ENCODE measurements at places on chromosomes 13 and 19.

GRCh38 chr13:40220299-40220935, 446.0 kb downstream of the FOXO1 start:
- DNase-seq = no peak

DNA sequence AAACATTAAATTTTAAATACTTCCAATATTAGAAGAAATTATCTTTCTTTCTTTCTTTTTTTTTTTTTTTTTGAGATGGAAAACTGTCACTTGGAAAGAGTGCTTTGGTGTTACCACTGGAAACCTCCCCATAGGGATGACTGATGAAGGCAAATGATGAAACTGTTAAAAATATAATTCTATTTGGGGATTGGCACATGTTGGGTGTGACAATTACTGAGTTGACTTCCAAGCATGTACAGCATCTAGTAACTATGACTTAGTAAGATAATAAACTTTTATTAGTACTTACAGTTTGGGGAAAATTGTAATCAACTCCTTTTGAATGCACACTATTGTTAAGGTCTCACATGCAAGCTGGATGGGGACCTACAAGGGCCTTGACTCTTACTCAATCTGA, 592.5 kb downstream of the KCTD12 start:
- no peak for DNase-seq

- DNase-seq = no peak
These were observed 862.1 kb downstream of the OLFM4 start for GRCh38 chr13:53890696-53891095.

DNA sequence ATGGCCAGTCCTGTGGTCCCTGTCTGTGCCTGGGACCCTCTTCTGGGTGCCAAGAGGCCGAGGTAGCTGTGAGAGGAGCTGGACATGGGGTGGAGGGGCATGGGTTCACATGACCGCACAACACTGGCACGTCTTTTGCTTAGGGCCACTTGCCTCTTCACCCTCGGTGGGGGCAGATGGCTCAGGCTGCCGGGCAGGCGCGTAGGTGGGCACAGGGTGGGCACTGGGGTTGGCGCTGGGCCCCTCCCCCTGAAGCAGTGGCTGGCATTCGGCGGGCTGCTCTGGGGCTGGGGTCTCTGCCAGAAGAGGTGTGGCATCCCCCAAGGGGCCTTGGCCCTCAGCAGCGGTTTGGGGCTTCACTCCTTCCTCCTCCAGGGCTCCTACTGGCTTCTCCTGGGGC, 8.4 kb downstream of the PALM3 start:
- no peak for DNase-seq

DNA sequence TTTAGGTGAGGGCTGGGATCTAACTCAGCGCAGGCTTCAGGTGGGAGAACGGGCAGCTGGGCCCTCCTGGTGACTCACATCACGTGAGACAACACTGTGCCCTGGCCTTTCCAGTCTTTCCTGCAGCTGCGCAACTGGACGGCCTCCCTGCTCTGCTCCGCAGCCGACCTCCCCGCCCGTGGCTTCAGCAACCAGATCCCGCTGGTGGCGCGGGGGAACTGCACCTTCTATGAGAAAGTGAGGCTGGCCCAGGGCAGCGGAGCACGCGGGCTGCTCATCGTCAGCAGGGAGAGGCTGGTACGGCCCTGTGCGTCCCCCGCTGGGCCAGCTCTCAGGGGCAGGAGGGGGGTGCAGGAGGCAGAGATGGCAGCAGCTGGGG, 8.8 kb downstream of the SPPL2B start:
- no peak for DNase-seq

DNA sequence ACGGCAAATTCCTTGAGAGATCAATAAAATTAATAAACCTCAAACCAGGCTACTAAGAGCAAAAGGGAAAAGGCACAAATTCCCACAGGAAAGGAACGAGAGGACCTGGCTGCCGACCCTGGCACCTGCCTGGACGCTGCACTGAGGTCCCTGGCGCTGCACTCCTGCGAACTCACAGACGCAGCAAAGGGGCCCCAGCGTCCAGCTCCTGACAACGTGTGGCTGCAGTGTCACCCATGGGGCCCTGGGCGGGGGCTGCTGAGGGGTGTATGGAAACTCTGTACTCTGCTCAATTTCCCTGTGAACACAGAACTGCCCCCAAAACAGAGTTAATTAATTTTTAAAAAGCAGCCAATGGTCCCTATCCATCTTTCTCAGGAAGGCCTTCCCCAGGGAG, 61.3 kb upstream of the C13orf46 start:
- DNase-seq = no peak

GRCh38 chr19:44725684-44726083, 22.8 kb upstream of the BCL3 start:
- DNase-seq = no peak

DNA sequence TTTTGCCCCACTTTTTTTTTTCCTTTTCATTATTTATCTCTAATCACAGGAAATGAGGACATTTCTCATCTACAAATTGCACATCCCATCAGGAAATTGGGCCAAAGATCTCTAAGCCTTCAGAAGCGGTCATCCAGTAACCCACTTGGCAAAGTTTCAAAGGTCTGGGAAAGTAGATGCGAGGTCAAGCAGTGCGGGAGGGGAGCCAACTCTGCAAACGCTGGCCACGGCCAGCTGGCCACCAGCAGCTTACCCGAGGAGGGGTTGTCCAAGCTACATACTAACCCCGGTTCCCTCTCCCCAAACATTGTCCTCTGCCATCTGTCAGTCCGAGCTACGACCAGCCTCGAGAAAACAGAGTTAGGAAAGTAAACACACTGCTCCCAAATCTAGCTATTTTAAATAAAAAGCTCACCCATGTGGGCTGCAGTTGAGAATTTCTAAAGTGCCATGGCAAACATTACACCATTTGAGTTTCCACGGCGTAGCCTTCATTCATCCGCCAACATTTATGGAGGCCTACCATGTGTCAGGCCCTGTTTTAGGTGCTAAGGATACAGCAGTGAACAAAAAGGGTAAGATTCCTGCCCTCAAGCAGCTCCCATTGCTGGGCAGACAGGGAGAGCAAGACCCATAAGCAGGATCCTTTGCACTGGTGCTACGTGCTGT, 11.5 kb downstream of the FFAR2 start:
- DNase-seq = no peak

DNA sequence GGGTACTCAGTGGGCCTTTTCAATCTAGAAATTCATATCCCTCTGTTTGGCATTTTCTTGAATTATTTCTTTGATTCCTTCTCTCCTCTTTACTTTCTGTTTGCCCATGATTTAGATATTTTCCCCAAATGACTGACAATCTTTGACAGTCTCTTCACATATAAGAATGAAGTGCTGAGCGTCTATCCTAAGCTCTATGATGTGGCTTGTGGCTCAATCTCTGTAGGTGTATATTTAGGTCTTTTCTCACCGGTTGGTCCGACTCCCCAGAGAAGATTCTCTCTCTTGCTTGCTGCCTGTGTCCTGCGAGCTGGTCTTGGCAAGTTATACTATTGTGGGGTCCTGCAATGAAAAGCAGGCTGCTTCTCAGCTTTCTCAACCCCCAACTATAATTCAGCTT, 29.0 kb downstream of the FLT3 start:
- DNase-seq = no peak

GRCh38 chr13:99307648-99308339, 595 bp upstream of the GPR183 start:
- DNase-seq = no peak

- DNase-seq = no peak
These were observed 6.4 kb downstream of the ZNF773 start for GRCh38 chr19:57506163-57506562.

GRCh38 chr19:34712395-34713261, 21.4 kb upstream of the ZNF181 start:
- peak; percentile 7 for DNase-seq

DNA sequence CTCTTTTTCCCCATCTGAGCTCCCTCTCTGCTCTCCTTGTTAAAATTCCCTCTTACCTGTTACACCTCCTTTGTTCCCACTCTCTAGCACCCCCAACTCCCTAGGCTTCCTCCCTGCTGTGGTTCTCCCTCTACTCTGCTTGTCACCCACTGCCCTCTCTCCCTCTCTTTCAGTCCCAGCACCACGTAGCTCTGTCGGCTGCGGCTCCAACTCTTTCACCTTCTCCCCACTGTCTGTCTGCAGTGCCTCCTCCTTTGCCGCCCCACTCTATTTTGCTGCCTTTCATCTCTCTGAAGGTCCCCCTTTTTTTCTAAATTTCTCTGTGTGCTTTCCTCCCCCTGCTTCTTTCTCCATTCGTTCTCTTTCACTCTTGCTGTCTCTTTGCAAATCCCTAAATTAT, 1.1 kb downstream of the ZNF836 start:
- DNase-seq = no peak

- no peak for DNase-seq
These were observed 79.5 kb downstream of the MYO16 start for GRCh38 chr13:108708921-108709320.

DNA sequence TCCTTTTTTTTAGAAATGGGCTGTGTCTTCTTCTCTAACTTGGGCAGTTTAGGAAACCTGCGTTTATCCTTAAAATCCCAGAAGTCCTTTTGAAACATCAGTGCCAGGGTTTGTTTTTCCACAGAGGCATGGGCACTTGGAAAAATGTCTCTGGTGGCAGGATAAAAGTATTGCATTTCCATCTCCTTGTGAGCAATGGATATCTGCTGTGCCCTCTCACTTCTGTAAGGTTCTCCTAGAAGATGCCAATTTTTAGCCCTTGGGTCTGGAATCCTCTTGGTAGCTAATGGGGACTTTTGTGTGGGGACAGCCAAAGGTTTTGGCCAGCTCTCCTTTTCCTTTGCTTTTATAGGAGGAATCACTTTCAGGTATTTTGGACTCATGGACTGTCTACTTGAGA, 21.0 kb downstream of the WDR87 start:
- no peak for DNase-seq

DNA sequence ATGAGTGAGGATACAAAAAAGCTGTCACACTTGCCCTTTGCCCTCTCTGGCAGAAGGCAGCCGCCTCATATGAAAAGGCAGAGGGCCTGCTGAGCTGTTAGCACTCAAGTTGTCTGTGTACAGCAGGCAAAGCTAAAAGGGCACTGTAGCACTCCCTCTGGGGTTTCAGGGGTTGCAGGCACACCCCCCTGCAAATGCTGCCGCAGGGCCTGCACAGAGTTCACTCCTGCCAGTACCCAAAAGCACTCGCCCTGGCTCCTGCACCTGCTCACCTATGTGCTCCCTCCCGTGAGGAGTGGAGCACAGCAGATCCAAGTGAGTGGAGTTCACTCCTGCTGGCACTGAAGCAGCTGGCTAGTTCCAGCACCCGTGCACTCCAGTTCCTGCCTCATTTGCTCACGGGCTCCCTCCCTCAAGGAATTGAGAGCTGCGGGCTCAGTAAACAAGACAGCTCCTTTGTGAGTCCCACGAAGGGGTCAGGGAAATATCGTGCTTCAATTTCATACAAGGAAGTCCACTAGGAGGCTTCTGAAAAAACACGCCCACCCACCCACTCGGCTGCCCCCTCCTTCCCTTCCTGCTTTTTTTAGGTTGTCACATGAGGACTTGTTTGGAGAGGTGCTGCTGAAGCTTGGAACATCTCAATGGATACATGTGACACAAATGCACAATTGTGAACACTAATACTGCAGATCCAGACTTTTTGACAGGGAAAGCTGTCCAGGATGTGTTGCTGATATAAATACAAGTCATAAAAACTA, 9.9 kb upstream of the RCBTB2 start:
- peak; percentile 25 for DNase-seq

DNA sequence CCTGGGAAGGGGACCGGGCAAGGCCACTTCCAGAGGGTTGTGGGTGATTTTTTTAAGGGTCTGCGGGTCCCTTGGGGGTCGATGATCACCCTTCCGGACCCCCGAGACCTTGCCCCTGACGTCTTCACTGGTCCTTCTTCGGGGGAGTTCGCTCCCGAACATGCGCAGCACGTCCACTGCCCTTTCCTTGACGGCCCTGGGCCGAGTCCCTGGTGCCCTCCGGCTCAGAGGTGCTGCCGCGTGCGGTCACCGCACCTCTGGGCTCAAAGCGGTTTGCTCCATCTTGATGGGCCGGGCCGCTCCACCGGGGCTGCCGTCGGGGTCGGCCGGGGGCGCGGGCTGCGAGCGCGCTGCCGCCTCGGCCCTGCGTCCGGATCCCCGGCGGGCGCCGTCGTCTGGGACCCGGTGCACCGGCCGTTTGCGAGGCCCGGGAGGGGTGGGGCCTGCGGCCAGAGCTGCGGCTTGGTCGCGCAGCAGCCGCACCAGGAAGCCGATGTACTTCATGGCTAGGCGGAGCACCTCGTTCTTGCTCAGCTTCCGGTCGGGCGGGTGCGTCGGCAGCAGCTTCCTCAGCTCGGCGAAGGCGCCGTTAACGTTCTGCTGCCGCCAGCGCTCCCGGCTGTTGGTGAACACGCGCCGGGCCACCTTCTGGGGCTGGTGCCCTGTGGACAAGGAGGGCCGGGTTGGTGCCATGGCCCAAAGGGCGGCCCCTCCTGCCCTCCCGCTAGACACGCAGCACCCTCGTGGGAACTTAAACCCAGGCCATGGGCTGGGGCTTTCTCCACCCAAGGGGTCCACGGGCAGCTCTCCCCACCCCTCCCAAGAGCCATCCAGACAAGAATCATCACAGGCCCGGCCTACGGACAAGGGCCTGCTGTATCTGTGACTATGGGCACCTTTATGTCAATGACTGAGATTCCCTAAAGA, 3.3 kb downstream of the LYL1 start:
- no peak for DNase-seq

GRCh38 chr13:40197936-40198595, 468.4 kb downstream of the FOXO1 start:
- no peak for DNase-seq

DNA sequence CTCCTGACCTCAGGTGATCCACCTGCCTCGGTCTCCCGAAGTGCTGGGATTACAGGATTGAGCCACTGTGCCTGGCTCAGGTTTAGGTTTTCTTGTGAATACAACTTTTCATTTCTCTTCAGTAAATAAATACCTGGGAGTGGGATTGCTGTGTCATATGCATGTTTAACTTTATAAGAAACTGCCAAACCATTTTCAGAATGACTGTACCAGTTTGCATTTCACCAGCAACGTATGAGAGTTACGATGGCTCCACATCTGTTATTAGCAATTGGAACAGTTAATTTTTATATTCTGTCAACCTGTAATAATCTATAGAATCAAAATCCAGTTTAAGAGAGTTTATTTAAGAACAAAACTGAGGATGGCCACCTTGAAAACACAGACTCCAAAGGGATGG, 52.2 kb downstream of the TEX26 start:
- no peak for DNase-seq

DNA sequence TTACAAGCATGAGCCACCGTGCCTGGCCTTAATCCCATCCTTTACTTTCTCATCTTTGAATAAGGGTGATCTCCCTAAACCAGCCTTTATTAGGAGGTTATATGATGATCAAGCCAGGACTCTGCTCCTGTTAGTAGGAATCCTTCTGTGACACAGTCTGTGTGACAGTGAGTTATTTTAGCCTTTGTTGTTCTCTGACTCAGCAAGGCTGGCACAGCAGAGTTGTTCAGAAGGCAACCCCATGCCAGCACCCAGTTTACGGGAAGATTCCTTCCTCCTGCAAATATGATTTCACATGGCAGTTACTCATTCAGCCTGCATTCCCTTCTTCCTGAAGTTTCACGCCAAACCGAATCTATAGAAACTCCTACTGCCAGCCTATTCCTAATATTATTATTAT, 10.5 kb upstream of the MIER2 start:
- no peak for DNase-seq

- no peak for DNase-seq
These were observed 57.8 kb downstream of the COG3 start for GRCh38 chr13:45522571-45522970.
